ENCODE measurements at places on chromosomes 13 and 19.

GRCh38 chr13:42055500-42056085 is 7.1 kb downstream of the DGKH start:
- DNase-seq = no peak

DNA sequence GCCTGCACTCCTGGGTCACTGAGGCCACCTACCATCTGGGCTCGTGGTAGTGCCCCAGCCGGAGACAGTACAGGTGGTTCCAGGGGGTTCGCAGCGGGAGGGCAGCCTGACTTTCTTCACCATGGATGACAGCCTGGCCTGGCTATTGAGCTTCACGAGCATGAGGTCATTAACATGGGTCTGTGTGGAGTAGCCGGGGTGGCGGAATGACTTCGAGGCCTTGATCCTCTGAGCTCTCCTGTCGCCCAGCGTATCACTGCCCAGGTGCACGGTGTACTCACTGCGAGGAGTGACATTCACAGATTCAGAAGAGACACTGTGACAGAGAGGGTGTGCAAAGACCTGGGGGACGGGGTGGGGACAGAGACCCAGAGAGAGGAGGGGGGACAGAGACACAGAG is 3.5 kb downstream of the KLK7 start:
- DNase-seq = no peak

GRCh38 chr13:65292488-65292901 is 1937.6 kb downstream of the PCDH9 start:
- DNase-seq = no peak

GRCh38 chr13:80256352-80256932 is 84.5 kb downstream of the SPRY2 start:
- no peak for DNase-seq

DNA sequence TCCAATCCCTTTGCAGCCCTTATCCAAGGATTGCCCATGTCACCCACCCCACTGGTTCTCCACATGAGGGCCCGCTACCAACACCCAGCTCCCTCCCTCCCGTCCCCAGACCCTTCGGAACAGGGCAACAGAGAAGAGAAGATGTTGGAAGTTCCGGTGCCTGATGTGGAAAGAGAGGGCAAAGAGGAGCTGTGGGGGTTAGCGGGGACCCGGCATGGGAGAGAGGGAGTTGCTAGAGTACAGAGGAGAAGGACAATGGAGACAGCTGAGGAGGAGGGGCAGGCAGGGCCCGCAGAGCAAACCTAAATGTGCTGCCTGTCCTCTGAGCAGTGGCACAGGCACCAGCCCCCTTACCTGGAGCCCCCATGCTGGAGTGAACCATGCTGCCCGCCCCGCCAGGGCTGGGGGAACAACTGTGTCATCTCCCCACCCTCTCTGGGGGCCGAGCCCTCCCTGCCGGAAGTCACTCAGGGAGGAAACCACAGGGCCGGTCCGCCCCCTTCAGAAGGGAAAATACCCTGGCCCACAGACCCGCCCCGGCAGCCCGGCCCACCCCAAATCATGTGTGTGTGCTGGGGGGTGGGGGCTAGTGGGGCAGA is at the start of gene POU2F2:
POU2F2 (minus strand) TSS at position 417 of the 599 bp plus-strand sequence; CDS start at position 382, 35 bp downstream.
- DNase-seq = peak; percentile 94

DNA sequence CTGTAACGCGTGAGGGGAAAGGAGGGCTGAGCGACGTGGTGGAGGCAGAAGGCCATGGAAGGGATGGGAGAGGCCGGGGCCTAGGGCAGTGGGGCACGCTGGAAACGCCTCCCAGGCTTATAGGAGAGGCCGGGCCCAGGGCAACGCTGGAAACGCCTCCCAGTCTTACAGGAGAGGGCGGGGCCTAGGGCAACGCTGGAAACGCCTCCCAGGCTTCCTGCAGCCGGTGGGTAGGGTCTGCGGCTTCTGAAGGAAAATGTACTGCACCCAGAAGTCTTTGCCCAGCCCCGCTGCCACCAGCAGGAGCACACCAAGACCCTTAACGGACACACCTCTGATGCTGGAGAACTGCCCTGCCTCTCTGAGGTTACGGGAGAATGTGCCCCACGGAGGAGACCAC is 9.1 kb downstream of the CACTIN start:
- DNase-seq = no peak

- peak; percentile 12 for DNase-seq
These were observed 467 bp downstream of the LAMP1 start for GRCh38 chr13:113297370-113298042.

- no peak for DNase-seq
These were observed 28.5 kb downstream of the FBN3 start for GRCh38 chr19:8120636-8121480.

- no peak for DNase-seq
These were observed 15.5 kb upstream of the ZNF14 start for GRCh38 chr19:19748249-19748938.

DNA sequence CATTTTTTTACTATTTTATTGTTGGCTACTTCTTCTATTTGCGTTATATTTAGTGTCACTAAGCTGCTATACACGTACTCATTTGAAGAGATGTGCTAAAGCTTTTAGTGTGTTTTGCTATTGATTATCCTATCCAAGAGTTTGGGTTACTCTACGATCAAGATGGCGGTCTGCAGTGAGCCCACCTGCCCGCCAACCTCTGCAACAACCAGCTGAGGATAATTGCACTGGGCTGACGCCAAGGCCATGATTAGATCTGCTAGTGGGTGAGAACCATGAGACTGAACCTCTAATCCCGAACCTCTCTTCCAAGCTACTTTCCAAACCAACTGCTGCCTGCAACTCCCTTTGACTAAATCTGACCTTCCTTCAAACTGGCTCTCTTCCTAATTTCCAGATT is 1.8 kb downstream of the CPB2 start:
- DNase-seq = no peak

- no peak for DNase-seq
These were observed 286.6 kb downstream of the COG6 start for GRCh38 chr13:39941911-39942551.

DNA sequence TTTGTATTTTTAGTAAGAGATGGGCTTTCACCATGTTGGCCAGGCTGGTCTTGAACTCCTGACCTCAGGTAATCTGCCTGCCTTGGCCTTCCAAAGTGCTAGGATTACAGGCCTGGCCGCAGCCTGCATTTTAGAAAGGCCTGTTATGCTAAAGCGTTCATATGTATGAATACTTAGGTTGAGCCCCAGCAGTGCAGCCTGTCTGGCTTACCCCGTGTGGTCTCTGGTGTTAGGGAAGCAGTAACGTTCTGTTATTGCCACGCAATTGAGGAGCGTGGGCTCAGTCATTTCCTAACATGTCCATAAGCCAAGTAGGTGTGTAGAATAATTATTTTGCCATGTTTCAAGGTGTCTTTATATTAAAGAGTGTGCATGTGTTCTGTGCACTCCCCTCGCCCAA is 14.3 kb downstream of the HNRNPM start:
- no peak for DNase-seq

DNA sequence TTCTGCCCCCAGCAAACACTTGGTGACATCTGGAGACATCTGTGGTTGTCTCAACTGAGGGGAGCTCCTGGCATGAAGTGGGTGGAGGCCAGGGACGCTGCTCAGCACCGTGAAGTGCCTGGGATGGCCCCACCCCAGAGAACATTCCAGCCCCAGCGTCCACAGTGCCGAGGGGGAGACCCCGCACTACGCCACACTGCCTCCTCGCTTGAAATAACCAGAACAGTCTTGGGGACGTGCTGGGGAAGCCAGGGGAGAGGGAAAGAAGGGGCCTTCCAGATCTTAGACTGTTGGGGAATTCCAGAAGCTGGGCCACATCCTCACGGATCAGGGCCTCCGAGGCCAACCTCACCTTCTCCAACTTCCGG is 4.2 kb downstream of the DPP9 start:
- DNase-seq = no peak

DNA sequence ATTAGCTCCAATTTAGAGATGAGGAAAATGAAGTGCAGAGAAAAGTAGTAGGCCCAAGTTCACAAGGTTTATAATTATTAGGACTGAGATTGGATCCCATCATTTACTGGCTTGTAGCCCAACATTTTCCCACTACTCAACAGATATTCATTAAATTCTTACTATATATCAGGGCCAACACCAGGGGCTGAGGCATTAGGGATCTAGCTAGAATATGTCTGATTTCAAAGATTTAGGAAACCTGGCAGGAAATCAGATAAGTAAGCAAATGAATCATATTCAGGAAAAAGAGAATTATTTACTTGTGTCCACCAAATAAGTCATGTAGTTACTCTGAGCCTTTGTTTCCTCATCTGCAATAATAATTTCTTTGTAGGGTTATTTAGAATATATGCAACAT is 94.3 kb downstream of the OXGR1 start:
- DNase-seq = no peak

GRCh38 chr13:77522444-77522843 is 13.1 kb upstream of the SCEL start:
- no peak for DNase-seq

DNA sequence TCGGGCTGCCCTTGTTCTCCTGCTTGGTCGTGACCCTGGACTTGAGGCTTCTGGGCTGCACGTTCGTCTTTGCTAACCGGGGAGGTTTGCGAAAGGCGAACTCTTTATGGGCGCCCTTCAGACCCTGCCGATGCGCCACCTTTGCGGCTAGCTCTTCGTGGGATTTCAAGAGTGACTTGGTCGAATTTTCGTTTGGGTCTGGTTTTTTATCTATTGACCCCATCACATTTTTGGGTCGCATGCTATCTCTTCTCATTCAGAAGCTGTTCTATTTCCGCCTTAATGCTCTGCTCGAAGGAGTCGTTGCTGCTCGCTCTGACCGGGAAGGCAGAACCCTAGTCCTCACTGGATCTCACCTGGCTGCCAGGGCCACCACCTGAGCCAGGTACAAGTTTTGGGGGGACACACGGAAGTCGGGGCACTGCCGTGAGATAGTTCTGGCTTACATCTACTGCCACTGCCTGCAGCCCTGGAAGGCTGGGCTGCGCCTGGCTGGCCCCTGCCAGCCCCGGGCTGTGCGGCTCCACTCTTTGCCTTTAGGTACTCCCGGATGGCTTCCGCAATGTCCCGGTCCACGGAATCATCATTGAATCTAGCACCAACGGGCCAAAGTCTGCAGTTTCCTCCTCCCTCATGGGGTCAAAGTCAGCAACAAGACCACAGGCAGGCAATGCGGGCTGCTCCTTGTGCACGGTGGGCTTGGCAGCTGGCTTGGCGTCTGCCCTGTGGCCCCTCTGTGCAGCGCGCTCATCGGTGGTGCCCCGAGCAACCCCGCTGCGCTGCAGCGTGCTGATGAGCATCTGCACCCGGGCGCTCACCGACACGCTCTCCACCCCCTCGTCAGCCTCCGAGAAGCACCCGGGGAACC is 16.2 kb downstream of the RB1 start:
- no peak for DNase-seq

GRCh38 chr13:76711550-76712182 is 174.5 kb downstream of the KCTD12 start:
- no peak for DNase-seq

- DNase-seq = no peak
These were observed 283.0 kb downstream of the DNAJC15 start for GRCh38 chr13:43306372-43306771.

DNA sequence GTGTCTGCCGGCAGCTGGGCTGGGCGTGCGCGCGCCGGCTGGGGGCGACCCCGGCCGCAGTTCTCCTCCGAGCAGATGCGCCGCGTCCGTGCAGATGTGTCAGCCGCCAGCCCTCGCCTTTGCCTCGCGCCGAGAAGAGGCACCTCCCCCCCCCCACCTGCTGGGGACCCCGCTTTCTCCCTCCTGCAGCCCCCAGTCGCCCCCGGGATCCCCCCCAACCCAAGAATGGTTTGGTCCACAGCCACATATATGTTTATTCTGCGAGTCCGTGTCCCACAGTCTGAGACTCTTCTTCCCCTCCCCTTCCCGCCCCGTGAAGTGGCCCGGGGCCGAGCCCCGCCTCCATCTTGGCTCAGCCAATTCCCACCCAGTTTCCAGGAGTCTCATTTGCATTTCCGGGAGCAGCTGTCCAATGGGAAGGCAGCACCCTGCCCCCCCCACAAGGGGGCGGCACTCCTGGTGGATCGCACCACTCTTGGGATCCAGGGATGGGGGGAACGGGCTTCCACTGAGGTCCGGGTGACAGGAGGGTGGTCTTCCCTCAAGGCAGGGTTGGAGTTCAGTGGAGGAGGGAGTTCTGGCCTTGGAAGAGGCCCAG is 8.6 kb downstream of the ISOC2 start:
- no peak for DNase-seq

- DNase-seq = no peak
These were observed 113.1 kb upstream of the FNDC3A start for GRCh38 chr13:48862572-48862971.

- no peak for DNase-seq
These were observed 28.5 kb upstream of the ZNF331 start for GRCh38 chr19:53509443-53509842.

DNA sequence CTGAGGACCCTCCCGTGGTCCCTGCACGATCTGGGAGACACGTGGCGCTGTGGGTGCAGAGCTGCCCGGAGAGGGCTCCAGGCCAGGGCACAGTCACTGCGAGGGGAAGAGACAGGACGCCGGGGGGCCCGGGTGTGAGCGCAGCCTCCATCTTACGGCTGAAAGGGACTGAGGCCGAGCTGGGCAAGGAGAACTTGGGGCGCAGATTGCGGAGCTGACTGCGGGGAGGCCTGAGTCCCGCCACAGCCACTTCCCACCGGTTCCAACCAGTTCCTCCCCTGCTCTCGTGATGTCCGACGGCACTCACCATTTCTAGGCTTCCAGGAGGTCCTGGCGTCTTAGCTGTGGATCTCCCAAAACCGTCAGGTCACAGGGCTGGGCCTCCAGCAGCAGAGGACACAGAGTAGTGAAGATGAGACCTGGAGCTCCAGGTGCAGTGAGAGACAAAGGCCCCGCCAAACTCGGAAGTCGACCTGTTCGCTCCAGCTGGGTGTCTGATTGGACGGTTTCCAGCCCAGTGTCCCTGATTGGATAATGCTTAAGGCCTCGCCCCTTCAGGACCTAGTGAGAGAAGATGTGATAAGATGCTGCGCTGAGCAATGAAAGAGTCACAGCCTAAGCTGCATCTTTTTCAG is 4.8 kb upstream of the ZNF253 start:
- DNase-seq = peak; percentile 27

GRCh38 chr19:42568006-42568405 is 26.7 kb downstream of the CEACAM8 start:
- DNase-seq = no peak

- no peak for DNase-seq
These were observed 53.6 kb upstream of the TPM4 start for GRCh38 chr19:16022681-16023080.

GRCh38 chr19:485583-486236 is 10.6 kb upstream of the MADCAM1 start:
- no peak for DNase-seq

GRCh38 chr13:96925916-96926628 is 68.2 kb downstream of the OXGR1 start:
- DNase-seq = no peak

- DNase-seq = no peak
These were observed 26.3 kb downstream of the IL12RB1 start for GRCh38 chr19:18060472-18060871.

- no peak for DNase-seq
These were observed 515.3 kb upstream of the SGCG start for GRCh38 chr13:22665506-22665905.
